Effector memory CD8-positive, alpha-beta T cell (primary cell): ENCODE measurements at places on chromosomes 12 and 14.
A peak's percentile ranks its signal among the peaks of the same experiment; 100 is the strongest.

DNA sequence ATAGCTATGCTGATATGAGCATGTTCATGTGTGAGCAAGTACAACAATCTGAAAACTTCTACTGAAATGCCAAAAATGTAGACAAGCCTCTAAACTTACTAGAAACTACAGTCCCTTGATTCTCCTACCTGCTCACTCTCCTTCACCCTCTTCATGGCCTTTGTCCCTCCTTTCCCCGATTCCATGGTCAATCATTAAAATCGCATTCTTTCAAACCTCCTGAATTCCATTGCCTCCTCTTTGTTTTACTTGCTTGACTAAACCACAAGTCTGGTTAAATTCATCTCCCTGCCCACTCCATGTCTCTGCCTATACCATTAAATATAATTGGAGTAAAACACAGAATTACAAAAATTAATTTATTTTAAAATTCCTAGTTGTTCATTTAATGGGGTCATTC lies 33.0 kb upstream of the SSTR1 start:
- DNase-seq: no peak

- DNase-seq: no peak
Measured at GRCh38 chr14:33914676-33915516, 36.0 kb downstream of the EGLN3 start.

DNA sequence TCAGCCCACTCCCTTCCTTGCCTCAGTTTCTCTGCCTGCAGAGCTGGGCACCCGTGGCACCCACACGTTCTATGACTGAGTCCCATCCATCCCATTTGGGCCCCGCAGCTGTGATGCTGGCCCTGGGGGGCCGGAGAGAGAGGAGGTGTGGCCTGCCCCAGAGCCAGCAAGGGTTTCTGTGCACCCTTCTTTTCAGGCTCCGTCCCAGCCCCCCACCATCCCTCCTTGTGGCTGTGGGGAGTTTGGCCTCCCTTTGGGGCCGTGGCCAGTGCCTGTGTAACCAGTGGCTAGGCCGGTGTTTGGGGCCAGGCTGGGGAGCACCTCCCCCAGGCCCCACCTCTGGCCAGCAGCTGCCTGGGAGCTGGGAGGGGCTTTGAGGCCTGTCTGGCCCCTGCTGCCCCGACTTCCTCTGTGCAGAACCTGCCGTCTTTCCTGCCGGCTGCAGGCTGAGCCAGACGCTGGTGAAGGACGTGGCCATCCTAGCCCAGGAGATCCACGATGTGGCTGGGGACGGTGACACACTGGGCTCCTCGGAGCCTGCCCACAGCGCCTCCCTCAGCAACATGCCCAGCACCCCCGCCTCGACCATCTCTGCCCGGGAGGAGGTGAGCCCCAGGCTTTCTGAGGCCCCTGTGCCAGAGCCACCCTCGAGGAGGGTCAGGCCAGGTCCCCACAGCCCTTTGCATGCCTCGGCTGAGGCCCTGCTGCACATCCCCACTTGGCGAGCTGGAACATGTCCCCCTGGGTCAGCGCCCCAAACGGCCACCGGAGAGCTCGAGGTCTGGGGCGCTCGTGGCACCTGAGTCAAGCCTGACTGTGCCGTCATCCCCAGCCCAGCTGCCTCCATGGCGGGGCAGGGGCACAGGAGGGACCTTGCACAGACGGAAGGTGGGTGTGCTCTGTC lies 27.7 kb downstream of the CEP170B start:
- no peak for DNase-seq

DNA sequence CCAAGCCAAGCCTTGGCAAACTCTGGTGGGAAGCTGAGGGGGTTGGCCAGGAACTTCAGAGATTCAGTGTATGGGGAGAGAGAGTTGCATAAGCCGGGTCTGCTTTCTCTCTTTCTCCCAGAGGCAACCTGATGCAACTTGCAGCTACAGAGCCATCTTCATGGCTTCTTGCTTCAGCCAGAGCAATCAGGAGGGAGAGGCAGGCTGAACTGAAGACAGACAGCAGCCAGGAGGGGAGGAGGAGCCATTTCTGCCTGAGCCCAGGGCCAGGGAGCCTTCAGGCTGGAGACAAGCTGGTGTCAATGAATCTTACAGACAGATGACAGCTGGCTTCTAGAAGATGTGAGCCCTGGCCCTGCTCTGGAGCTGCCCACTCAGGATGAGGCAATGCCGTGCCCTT lies 18.7 kb downstream of the NPC2 start:
- DNase-seq: no peak

DNA sequence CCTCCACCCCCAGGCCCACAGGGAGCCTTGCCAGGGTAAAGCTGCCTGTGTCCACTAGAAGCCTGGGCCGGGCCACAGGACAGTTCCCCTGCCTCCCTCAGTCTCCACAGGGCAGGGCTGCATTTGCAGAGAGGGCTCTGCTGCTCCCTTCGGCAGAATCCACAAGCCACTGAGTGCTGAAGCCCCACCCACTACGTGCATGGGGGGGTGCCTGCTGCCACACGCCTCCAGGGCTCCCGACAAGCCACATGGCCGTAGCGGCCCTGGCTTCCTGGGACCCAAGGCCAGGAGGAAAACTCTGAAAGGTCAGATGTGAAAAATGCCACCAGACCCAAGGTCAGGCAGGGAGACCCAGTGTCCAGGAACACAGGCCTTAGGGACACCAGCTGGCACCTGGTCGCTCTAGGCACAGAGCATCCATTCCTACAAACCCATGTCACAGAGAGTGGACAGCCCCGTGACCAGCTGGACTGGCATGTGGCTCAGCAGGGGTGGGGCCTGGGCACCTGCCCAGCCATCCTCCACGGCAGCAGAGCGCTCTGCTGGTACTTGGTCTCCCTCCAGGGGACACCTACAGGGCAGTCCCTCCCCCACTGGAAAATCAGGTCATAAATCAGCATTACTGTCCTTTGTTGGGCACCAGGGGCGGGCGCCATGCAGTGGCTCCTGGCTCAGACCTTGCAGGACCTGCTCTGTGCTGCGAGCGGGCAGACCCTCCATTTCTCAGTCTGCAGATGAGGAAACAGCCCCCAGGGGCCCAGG lies 42.9 kb downstream of the CCDC85C start:
- DNase-seq: no peak

DNA sequence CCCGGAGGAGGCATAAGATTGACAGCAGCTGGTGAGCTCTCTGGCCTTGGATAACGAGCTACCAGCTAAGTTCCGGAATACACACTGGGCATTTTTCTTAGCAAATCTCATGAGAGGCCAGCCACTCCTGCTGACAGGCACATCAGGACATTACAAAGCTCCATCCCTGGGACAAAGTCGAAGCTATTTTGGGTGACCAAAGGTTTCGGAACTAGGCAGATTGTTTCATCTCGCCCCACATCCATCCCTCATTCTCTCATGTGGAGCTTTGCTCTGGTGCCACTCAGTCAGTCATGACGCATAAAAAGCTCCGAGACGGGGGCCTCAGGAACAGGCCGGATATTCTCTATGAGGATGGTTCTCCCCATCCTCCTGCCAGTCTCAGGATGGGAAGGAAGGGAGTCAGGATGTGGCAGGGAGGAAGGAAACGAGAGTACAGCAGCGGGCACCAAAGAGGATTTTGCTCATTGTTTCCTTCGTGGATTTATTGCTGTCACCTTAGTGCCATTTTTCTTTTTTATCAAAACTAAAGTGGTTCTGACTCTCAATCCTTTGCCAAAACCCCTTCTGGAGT lies 253.1 kb upstream of the FKBP4 start:
- DNase-seq: no peak

DNA sequence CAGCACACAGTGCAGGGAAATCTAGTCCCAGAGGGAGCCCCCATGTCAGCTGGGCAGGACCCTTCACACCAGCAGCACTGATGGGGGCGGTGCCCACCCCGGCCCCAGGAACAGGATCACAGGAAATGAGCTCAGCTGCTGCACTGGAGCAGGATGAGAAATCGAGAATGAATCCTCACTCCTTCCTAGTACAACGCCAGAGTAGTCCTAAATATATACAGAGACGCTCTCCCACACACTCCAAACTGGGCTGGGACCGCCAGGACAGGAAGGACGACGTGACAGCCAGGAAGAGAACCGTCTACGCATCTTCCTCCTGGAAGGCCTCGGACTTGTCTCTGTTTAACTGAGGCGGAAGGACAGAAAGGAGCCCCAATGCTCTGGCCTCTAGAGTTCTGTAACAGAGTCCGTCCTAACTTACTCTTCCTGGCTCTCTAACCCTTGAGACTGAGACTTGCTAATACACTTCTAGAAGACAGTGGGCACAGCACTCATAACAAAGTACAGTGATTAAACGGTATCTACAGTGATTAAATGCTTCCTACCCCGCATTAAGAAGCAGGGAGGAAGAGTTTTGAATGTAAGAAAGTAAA lies 33.4 kb downstream of the CDC42BPB start:
- no peak for DNase-seq

GRCh38 chr14:89424241-89424640 lies 7.2 kb upstream of the FOXN3 start:
- no peak for DNase-seq

DNA sequence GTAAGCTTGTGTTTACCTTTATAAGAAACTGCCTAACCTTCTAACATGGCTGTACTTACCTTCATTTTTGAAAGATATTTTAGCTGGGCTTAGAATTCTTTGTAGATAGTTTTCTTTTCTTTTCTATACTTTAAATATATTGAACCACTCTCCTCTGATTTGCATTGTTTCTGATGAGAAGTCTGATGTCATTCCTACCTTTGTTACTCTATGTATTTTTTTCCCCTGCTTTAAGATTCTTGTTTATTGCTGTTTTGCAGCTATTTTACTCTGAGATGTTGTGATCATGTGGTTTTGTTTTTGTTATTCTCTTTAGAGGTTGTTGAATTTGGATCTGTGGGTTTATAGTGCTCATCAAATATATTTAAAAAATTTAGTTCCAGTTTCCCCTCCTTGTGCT lies 31.8 kb downstream of the CNOT2 start:
- DNase-seq: no peak

DNA sequence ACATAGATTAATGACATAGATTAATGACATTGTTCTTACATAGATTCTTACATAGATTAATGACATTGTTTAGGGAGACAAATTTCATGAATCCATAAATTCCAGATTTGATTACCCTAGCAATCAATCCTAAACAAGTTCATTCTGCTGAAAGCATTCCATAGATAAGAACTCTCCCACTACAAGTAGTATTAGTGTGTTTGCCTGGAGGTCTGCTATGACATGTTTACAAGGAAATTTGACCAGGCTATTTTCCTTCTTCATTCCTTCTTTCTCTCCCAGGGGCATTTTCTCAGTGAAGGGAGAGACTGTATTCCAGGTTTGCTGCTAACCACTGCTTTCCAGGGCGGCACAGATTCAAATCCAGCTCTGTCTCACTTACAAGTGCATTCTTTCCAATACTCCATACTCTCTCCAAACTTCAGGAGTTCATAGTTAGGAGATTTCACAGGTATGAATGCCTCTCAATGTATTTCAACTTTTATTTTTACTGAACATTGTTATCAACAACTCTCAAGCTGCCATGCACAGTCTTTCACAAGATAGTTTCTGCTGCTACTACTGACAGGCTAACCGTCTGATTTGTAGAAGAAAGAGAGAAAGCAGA lies 134.5 kb downstream of the SLC38A1 start:
- DNase-seq: no peak

- DNase-seq: no peak
Measured at GRCh38 chr14:87615822-87616679, 376.9 kb downstream of the GALC start.

DNA sequence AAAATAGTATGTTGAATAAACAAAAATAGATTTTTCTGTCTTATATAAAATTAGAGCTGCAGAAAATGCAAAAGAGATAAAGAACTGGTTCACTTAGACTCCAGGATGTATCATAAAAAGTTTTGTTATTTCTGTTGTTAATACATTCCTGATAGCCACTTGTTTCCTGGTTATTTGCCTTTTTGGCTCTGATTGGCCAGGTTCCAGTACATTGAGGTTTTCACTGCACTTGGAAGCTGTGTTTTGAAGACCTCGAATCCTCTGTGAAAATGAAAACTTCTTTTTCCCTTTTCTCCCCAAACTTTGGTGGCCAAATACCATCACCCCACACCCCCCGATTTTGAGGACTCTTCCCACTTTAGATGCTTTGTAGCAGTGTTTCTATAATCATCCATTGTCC lies 525.3 kb downstream of the MED13L start:
- no peak for DNase-seq

DNA sequence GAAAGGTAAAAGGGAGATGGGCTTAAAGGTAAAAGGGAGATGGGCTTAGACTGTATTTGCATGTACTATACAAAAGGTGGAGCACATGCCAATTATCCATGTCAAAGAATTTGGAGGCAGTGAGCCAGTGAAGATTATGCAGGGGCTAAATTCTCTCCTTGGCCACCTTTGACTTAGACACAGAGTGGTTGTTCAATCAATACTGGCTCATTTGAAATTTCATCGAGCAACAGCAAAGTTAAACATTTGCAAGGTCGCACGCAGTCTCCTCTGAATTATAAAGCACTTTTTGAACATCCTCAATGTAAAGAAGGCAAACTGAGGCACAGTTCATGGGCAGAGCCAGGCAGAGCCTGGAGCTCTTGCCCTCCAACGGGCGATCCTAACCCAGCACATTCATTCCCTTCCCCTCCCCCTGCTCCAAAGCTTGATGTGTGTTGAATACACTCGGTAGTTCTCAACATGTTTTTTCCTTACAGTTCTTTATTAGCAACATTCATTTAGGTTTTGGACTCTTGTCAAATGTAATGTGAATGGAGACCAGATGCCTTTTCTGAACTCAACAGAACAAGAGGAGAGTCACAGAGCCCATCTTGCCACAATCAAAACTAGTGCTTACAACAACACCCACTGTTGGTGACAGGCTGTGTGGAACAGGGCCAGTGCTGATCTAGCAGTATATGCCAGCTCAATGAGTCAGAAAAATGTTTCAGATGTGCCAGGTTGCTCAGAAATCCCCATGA lies 169.7 kb upstream of the G2E3 start:
- DNase-seq: no peak

DNA sequence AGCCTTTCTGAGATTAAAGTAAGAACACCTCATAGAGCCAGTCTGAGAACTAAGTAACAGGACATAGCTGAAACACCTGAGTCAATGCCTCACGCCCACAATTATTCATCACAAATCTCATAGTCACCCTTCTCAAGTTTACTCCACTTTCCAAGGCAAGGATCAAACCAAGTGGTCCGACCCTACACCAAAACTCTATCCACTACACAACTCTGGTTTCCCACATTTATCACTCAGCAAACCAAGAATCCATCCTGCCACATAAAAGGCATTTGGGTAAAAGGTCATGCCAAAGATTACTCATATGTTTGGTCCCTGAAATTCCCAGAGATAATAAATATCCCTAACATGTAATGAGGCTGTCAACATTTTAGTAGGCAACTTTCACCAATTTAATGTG lies 144.1 kb downstream of the RPAP3 start:
- no peak for DNase-seq

GRCh38 chr12:109098183-109098604 lies 797 bp downstream of the UNG start:
- DNase-seq: peak; percentile 24

- DNase-seq: no peak
Measured at GRCh38 chr14:26163761-26164160, 434.1 kb downstream of the NOVA1 start.

GRCh38 chr12:89250636-89251035 lies 101.7 kb downstream of the DUSP6 start:
- no peak for DNase-seq

- no peak for DNase-seq
Measured at GRCh38 chr12:108425238-108425795, 86.2 kb upstream of the CMKLR1 start.

GRCh38 chr12:114975640-114976310 lies 291.8 kb upstream of the TBX3 start:
- no peak for DNase-seq

- no peak for DNase-seq
Measured at GRCh38 chr14:68622856-68623255, 170.0 kb downstream of the ZFP36L1 start.
